ENCODE measurements at places on chromosomes 7 and 10.

- no peak for DNase-seq
These were observed 83.4 kb downstream of the CHST15 start for GRCh38 chr10:124010024-124010423.

DNA sequence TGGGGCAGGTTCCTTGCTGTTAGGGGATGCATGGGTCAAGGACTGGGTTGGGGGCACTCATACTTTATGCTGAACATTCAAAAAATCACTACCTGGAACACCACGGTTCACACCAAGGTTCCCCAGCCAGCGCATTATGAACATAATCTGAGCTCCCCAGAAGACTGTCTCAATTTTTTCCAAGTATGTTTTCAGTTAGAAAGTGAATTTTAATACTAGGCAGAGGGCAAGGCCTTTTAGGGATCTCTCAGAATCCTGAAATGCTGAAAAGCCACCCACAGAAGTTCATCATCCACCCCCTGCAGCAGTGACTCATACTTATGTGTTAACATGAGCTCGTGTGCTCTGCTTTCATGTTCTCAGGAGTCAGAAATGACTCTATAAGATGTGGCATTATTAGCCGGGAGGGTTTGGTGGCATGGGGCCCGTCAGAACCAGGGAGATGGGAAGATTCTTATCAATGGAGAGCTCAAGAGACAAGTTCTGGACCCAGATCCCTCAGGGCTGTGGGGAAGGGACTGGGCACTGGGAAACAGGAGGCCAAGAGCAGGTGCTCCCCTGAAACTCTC is 185.2 kb upstream of the ITGB1 start:
- peak; percentile 72 for DNase-seq

DNA sequence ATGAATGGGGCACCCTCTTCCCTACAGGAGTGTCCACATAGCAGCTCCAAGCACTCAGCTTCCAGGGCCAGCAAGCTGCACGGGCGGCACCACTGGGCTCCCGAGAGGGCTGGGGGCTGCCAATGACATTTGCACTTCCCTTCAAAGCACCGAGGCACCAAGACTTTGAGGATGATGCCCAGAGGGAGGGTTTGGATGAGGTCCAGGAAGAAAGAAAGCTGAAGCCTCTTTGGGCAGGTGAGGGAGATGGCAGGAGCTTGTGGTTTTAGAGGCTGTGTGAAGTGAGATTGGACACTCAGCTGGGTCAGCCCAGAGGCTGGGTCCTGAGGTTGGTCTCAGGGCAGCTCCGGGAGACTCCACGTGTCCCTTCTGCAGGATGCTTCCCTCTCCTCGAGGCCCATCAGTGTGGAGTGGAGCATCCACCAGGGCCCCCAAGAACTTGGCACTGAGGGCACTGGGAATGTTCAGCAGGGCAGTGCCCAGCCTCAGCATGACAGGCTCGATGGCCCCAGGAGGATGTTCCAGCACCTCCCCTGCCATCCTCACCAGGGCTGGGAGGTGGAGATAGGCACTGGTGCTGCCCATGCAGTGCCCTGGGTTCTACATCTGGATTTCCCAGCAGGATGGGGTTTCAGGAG is 54.9 kb upstream of the IGFBP3 start:
- no peak for DNase-seq

- no peak for DNase-seq
These were observed 31.6 kb downstream of the YKT6 start for GRCh38 chr7:44232396-44232795.

DNA sequence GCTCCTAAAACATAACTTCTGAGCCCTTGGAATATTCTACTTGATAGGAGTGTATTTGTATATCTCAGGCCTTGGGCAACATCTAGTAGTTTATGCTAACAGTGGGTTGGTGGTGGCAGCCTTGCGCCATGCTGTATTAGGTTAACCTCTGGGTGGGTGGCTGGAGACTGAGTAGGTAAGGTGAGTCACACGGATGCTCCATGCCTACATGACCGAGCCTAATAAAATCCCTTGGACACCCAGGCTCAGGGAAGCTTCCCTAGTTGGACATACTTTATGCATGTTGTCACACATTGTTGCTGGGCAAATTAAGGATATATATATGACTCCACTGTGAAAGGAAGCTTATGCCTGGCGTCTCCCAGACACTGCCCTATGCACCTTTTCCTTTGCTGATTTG is 6.0 kb upstream of the DAGLB start:
- DNase-seq, result no peak

All from activated T-cell treated with anti-CD3 and anti-CD28 coated beads, Interleukin-2, amount 50 U/mL, for 72 hours (primary cell).